Stimulated activated CD4-positive, alpha-beta T cell treated with anti-CD3 and anti-CD28 coated beads, Interleukin-15, amount 100 ng/mL, for 24 hours (primary cell): ENCODE measurements at places on chromosomes 3 and 15.

- DNase-seq = no peak
These were observed 8.9 kb downstream of the DUSP7 start for GRCh38 chr3:52047295-52047960.

DNA sequence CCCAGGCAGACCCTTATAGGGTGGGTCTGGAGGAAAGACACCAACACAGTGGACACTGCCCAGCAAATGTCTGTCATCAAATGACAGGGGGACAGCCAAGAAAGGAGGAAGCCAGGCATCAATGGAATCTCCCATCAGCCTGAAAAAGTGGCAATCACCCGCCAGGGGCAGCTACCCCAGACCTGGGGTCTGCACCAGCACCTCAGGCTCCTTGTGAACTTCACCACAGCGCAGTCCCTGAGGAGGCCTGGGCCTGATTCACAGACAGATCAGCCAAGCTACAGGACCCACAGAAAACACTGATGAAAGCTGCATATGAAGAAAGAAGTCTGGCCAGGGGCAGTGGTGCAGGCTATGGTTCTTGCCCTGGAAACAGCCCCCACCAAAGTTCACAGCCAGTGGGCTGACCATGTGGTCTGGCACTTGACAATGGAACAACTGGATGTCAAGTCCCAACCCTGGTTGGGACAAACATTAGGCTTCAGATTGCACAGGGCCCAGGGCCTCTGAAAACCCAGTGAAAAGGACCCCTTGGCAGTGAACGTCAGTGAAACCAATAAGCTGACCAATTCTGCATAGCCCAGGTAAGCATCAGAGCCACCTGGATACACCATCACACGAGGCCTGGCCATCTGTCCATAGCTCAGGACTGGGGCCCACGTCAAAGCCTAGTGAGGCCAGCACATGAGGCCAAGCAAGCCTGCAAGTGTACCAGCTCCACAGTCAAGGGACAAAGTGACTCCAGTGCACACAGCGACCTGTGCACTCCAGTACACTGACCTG is 29.1 kb downstream of the ALS2CL start:
- no peak for DNase-seq

DNA sequence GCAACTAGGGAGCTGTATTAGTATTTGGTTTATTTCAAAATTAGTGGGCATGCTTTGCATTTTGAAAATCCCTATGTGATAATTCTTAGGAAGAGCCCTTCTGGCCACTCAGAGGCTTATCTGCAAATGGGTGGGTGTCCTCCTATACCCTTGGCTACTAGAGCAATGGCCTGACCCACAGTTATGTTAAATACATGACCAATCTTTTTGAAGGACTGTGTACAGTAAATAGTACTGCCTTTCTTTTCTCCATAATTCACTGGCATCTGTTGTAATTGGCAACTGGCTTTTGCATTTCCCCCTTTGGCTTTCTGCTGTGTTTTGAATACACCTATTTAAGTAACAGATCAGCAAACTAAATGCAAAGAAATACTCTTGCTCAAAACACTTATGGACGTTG is 175.4 kb downstream of the ANXA2 start:
- DNase-seq = no peak

- no peak for DNase-seq
These were observed 469.9 kb upstream of the CBLB start for GRCh38 chr3:106338582-106339214.

- no peak for DNase-seq
These were observed 123.2 kb upstream of the RAP2B start for GRCh38 chr3:153038779-153039178.
